ENCODE measurements at places on chromosomes 3 and 15.
A peak's percentile ranks its signal among the peaks of the same experiment; 100 is the strongest.

DNA sequence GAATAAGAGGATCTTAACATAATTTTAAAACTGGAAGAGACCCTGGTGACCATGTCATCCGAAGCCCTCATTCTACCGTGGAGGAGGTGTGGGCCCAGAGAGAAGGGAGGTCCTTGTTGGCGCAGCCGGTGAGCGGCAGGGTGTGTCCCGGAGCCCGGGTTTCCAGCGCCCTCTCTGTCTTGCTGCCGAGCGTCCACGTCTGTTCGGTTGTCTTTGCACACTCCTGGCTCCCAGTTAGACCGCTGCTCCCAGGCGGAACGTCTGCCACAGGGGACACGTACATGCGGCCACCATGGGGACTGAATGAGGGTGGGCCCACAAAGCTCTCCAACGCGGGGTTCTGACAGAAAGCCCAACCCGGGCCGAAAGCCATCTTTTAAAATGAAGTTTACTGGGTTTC lies 6.6 kb upstream of the MUC4 start:
- DNase-seq, result no peak

GRCh38 chr15:78434134-78434533 lies 3.9 kb upstream of the IREB2 start:
- DNase-seq, result no peak

- DNase-seq, result no peak
Observed at GRCh38 chr3:188497021-188497420, 343.1 kb downstream of the LPP start.

DNA sequence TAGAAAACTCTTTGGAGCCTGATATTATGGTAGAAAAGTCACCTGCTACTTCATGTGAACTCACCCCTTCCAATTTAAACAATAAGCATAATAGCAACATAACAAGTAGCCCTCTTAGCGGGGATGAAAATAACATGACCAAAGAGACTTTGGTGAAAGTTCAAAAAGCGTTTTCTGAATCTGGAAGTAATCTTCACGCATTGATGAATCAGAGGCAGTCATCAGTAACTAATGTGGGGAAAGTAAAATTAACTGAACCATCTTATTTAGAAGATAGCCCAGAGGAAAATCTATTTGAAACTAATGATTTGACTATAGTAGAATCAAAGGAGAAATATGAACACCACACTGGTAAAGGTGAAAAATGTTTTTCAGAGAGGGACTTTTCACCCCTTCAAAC lies 5.1 kb upstream of the SCG5 start:
- DNase-seq, result no peak

GRCh38 chr3:27670619-27671018 lies 51.5 kb downstream of the EOMES start:
- no peak for DNase-seq

DNA sequence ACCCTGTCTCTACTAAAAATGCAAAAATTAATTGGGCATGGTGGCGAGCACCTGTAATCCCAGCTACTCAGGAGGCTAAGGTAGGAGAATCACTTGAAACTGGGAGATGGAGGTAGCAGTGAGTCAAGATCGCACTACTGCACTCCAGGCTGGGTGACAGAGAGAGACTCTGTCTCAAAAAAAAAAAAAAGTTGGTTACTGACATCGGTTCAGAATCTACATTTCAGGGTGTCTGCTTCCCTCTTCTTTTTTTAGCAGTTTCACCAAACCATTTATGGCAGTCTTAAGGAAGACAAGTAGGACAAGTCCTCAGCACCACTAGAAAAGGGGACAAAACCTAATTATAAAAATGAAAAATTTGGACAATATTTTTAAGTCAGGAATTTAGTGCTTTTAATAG lies 3.3 kb upstream of the USP4 start:
- DNase-seq, result no peak

DNA sequence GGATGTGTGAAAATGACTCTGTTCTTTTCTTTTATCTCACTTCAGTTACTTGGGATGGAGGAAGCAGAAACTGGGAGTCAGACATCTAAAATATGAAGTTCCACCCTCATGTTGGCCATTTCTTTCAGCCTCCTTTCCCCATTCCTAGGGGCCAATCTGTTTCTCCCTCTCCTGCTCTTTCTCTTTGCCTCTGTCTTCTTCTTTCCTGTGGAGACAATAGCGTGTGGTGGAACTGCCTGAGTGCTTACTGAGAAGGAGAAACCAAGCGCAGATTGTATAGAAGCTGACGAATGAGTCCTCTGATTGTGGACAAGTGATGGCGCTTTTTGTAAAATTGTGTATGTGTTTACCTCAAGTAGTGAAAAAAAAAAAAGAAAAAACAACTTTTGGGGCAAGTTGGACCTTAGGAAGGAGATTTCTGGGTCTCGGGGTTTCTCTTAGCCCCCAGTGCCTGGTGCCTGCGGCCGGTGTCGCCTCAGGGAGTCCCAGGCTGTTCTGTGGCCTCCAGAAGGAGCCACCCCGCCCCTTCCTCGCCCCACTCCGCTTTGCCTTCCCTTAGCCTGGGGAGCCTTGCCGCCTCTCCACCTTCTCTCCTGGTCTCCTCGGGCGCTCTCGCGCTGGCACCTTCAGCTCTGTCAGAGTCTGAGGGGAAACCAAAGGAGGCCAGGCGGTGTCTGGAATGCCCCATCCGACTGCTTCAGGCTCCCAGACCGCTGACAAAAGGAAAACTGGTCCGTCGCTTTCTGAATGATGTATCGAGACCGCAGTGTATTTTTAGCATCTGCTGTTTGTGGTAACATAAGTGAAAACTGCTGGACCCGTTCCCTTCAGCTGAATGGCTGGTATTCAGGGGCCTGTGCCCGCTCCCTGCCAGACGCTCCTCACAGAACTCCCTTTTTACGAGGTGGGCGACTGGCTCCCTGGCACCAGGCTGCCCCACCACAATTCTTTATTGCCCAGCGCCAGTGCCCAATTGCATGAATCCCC lies 30.1 kb downstream of the SCG5 start:
- DNase-seq, result no peak

GRCh38 chr15:101037090-101037830 lies 118.1 kb downstream of the LRRK1 start:
- no peak for DNase-seq

DNA sequence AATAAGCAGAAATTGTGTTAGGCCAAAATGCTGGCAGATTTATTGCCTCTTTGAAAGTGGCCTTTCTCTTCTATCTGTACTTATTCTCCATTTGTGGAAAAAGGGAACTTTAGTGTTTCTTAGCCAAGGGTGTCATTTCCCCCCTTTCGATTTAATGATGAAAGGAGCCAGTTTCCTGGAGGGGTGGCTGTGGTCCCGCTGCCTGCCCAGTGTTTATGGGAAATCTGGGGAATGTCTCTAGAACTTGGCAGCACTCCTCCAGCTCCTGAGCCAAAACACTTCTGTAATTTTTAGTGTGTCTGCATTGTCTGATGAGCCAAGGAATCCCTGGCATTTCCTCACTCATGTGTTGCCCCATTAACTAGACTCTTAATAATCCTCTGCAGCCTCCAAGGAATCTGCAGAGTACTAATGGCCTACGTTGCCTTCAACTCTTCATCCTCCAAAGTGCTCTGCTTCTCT lies 448.8 kb downstream of the GRM7 start:
- no peak for DNase-seq

DNA sequence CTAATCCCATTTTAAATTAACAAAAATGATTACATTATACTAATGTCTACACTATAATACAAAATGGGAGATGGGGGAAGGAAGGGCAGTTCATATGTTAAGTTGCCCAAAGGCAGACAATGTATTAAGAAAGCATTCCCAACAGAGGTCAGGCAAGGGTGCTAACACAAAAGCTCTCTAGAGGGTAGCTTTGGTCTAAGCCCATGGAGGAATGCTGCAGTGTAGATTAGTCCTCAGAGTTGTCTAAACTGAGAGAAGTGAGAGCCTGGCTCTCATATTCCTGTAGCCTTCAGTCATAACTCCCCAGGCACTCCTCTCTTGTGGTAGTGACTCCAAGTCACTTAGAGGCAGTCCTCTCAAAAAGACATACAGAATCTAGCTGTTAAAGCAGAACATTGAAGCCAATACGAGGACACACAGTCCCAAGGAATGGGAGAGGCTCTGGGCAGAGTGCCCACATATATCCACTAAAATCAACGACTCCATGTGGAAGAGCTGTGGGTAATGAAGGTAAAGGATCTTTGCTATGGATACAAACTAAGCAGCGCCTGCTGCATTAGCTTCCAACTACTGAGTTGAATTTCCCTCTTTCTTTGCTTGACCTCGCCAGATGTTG lies 14.5 kb downstream of the NEK10 start:
- no peak for DNase-seq

DNA sequence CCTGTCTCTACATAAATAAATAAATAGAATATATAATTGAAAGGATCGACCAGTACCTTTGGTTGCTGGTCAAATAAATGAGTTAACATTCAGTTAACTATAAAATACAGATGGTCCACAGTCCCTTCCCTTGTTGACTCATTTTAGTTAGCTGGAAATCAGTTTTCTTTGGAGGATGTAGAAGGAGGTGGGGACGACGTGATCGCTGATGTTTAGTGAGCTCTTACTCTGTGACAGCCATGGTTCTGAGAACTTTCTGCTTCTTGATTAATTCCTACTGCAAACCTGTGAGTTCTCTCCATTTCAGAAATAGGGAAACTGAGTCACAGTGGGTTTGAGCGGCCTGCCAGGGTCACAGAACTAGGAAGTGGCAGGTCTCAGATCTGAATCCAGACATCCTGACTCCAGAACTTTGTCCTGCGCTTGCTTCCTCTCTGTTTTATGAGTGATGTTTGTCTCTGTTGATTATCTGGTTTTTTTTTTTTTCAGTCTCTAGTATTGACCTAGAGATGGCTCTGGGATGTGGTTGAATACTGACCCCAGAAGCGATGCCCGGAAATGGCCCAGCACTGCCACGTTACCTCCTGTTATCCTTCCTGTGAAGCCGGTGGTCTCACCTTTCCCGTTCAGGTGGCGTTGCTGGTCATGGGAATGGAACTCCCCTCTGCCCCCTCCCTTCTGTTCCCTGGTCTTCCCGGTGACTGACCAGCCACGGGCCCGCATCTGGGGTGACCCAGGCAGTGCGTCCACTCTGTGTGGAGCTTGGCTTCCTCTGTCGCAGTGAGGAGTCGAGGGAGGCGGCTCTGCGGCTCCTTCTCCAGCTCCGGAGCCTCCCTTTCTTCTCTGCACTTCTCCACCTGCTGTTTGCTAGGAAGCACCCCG lies 18.2 kb downstream of the SYNM start:
- no peak for DNase-seq

GRCh38 chr3:195099951-195100785 lies 170.8 kb downstream of the XXYLT1 start:
- no peak for DNase-seq

DNA sequence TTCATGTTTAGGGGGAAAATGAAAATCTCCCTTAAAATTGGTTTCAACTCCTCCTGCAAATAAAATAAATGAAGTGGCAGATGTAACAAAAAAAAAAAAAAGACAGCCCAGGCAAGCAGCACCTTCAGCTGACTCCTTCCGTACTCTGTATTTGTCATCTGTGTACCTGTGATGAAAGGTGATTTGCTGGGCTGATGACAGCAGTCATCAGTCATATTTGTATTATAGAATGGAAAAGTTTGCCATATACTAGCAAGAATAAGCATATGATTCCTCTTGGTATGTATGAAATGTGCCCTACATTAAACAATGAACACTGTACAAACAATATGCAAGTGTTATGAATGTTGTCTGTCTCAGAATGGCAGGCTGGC lies 44.1 kb upstream of the WWTR1 start:
- DNase-seq, result no peak

- no peak for DNase-seq
Observed at GRCh38 chr15:56934269-56934668, 15.8 kb downstream of the TCF12 start.

GRCh38 chr15:88238618-88239430 lies 17.7 kb downstream of the NTRK3 start:
- DNase-seq, result no peak

GRCh38 chr3:182683453-182683852 lies 109.9 kb upstream of the ATP11B start:
- peak; percentile 63 for DNase-seq

GRCh38 chr15:36075333-36075732 lies 504.1 kb upstream of the CDIN1 start:
- no peak for DNase-seq

GRCh38 chr3:172903642-172904320 lies 153.3 kb downstream of the ECT2 start:
- no peak for DNase-seq

DNA sequence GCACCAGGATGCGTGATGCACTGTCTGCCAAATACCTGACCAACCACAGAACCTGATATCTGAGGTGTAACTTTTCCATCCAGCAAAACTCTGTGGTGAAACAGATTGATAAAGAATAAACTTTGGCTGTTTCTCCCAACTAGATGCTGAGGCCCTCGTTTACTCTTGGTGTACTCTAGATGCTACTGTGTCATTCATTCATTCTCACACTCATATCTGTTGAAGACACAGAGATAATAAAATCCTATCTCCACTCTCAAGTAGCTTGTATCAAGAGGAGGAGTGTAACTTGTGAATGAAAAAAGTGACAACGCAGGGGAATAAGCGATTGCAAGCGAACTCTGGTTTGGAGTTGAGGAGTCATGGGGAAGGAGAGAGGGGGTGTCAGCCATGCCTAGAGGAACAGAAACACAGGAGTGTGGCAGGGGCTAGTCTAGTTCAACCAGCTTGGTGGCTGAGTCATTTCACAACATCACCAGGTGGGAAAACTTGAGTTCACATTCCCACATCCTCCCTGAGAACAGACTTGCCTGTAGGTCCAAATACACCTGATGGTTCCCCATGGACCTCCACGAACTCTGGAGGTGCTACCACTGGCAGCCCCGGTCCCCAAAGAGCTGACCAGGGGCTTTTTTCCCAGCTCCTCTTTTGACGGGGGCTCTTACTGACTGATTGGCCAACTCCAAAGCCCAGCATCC lies 73.3 kb upstream of the SNRK start:
- DNase-seq, result no peak

- no peak for DNase-seq
Observed at GRCh38 chr3:16476636-16477035, 36.9 kb downstream of the RFTN1 start.

- DNase-seq, result no peak
Observed at GRCh38 chr3:120424506-120424905, 26.3 kb downstream of the FSTL1 start.

DNA sequence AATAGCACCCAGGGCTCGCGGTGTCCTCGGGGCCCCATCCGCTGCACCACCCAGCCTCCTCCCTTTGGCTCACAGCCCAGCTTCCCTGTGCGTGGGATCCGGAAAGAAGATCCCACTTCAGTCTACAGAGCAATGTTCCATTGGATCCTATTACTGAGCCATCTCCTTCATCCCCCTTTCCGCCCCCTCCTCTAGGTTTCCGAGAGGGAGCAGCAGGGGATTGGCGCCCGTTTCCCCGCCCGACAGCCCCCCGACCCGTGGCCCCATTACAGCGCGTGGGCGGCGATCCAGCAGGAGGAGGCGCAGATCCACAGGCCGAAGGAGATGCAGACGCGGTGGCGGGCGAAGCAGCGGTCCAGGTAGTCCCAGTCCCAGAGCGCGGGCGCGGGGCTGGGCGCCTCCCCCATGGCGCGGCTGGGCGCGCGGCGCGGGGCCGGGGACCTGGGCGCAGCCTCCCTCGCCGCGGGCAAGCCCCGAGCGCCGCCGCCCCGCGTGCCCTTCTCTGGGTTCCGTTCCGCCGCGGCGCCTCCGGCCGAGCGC lies 340 bp downstream of the TMEM44 start:
- no peak for DNase-seq

All from NCI-H187 (cell line).